ENCODE measurements at places on chromosomes 3 and 15.

DNA sequence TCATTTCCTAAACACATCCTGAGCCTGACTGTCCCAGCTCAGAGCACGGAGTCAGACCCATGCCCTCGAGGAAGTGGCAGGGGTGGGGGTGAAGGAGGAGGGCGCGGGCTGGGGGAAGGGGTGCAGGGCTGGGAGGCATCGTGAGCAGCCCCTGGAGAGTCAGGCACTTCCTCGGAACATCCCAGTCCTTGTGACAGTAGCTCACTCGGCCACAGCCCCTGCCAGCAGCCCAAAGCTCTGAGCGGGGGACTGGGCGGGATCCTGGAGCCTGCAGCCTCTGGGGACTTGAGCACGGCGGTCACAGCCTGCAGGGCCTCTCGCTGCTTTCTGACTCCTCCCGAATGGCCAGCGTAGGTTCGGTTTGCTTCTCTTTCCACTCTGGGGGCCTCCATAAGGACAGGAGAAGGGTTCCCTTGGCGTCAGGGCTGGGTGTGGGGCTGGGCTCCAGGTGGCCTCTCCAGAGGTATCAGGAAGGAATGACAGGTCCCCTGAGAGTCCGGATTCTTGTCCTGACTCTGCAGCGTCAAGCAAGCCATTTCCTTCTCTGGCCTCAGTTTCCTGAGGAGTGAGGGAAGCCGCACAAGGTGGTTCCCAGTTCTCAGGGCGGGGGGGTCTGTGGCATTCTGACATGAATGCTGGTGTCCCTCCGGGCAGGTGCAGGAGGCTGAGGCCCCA, 20.9 kb downstream of the PSTPIP1 start:
- DNase-seq, result no peak

DNA sequence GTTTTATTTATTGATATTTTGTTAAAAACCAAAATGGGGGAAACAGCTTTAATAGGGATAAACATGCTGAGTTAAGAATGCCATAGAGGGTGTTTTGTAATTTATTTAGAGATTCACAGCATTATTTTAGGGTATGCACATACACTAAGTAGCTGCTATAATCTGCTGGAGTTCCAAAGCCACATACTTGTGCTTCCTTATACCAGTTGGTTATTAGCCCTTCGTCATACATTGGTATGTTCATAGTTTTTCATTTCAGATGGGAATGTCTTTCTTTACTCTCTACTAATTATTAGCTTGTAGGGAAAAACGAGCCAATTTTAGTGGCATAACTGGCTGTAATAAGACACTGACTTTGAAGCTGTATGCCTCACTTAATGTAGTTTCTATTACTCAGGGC, 74.9 kb downstream of the PFN2 start:
- no peak for DNase-seq

- DNase-seq, result peak; percentile 93
Observed at GRCh38 chr3:183447206-183448001, 19.0 kb upstream of the MCF2L2 start.

- DNase-seq, result no peak
Observed at GRCh38 chr3:39361252-39361927, 21.8 kb upstream of the SLC25A38 start.

DNA sequence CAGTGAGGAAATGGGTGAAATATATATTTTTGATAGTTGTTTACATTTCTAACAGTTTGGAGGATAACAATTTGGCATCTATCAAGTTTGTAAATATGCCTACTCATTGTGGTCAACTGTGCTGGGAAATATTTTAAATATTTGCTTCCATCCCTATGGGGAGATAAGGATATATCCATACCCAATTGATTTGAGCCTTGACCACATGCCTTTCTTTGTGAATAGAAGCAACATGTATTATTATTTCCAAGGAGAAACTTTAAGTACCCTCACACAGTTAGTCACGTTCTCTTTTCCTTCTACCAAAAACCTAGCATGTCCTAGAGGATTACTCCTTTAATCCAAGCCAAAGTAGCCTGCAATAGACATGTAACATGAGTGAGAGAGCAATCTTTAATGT, 245.4 kb upstream of the CBLB start:
- DNase-seq, result no peak

GRCh38 chr3:187678726-187679268, 8.6 kb upstream of the SST start:
- peak; percentile 46 for DNase-seq

- DNase-seq, result no peak
Observed at GRCh38 chr3:186124592-186124991, 15.7 kb upstream of the ETV5 start.

DNA sequence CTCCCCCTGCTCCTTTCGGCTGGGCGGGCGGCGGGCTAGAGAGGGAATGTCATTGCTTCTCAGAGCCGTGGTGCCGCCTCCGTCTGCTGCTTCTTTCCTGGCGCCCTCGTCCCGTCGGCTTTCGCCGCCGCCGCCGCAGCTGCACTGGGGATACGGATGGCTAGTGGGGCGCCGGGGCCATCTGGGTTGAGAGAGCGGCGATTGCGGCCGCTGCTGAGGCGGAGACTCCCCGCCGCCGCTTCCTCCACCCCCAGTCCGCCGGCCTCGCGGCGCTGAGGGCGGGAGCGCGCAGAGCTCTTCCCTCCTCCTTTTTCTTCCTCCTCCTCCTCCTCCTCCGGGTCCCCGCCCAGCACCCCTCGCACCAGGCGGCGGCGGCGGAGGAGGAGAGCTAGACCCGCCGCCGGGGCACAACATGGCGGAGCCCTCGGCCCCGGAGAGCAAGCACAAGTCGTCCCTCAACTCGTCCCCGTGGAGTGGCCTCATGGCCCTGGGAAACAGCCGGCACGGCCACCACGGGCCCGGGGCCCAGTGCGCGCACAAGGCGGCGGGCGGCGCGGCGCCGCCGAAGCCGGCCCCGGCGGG, at the start of gene STT3B:
Gene STT3B (plus strand): TSS at position 339 of the 582 bp plus-strand sequence. CDS start 74 bp downstream, at position 413.
- peak; percentile 94 for DNase-seq

- DNase-seq, result no peak
Observed at GRCh38 chr3:132038198-132038825, 3.5 kb upstream of the CPNE4 start.

DNA sequence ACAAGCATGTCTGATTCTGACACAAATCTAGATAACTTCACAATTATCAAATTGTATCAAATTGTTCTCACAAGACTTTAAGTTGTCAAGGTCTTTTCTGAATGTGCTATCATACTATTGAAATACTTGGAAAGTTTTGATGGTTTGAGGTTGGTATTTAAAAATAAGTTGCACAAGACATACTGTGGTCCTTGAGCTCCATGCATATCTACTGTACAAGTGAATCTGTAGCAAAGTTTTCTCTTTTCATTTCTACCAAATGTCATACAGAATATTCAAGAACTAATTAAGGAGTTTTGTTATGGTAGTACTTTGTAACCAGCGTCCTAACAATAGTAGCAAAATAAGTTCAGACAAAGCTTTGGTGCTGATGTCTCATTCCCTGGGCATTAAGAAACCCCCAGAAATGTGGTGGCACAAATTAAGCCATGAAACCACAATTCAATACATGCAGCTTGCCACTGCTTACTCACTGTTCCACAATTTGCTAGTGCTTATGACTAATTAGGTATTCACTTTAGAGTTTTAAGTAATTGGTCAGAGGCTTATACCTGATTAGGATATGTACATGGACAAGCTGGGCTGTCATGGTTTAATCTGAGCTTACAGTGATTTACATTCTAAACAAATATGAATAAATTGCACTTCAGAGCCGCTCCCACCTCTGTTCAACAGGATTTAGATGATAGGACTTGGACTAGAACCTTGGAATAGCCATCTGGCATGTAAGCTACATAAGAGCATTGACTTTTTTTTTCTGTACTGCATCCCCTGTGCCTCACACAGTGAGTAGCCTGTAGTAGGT, 8.8 kb downstream of the TBC1D23 start:
- DNase-seq, result no peak
